ACHN (cell line): ENCODE measurements at places on chromosomes 5 and 9.

DNA sequence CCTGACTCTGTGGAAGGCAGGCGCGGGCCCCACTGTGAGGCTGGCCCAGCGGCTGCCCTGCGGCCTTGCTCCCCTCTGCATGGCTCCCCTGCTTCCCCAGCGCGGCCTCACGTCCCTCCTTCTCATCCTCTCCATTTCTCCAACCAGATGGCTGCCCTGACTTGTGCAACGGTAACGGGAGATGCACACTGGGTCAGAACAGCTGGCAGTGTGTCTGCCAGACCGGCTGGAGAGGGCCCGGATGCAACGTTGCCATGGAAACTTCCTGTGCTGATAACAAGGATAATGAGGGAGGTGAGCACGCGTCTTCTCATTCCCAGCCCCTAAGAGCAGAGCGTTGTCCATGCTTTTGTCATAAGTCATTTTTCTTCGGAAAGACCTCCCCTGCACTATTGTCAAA lies 129.0 kb upstream of the WWC1 start:
- DNase-seq: no peak

GRCh38 chr5:152864991-152865390 lies 459.9 kb upstream of the NMUR2 start:
- no peak for DNase-seq

DNA sequence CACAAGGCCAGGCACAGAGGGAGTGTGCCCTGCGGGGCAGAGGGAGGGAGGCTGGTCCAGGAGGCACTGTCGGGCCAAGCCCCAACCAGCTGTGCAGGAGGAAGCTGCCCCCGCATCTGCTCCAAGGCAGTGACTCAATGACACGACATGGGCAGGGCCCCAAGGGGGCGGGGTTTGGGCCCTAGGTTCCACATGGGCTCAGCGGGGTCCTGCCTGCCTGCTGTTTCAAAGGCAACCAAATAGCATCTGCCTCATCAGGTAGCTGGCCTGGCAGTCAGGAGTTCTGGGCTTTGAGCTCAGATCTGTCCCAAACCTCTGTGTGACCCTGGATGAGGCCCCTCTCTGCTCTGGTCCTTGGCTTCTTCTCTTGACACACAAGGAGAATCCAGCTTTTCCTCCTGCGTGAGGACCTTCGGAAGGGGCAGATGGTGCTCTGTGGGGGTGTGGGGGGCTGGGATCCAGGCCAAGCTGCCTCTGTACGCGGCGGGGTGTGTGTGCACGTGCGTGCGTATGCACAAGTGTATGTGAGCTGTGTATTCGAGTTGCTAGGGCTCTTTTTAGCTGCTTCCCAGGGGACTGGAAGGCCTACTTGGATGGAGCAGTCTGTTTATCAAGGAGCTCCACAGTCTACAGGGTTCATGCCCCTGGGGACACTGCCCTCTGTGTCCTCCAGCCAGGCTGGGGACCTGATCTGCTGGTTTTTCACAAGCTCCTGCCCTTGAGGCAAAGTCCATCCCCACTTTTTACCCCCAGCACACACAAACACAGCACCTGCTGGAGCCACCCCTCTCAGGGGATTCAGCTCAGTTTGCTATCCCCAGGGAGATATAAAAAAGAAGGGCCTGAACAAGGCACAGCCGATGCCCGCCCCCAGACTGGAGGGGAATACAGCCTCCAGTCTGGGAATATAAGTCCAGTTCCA lies 138.9 kb downstream of the RGS3 start:
- DNase-seq: peak; percentile 20

- peak; percentile 29 for DNase-seq
These were observed 96.8 kb downstream of the ANKRD18B start for GRCh38 chr9:33620738-33621439.

DNA sequence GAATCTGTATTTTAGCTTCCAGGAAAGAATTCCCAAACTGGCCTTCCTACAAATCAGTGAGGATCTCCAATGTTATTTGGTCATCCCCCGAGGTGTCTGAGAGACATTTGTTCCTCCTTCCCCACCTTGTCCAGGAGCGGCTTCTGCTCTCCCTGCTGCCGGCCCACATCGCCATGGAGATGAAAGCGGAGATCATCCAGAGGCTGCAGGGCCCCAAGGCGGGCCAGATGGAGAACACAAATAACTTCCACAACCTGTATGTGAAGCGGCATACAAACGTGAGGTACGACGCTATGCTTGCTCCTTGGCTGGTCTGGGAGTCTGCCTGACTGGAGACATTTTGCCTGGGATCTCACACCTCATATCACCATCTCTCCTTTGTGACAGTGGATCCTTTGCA lies 160.4 kb downstream of the CFAP90 start:
- no peak for DNase-seq

DNA sequence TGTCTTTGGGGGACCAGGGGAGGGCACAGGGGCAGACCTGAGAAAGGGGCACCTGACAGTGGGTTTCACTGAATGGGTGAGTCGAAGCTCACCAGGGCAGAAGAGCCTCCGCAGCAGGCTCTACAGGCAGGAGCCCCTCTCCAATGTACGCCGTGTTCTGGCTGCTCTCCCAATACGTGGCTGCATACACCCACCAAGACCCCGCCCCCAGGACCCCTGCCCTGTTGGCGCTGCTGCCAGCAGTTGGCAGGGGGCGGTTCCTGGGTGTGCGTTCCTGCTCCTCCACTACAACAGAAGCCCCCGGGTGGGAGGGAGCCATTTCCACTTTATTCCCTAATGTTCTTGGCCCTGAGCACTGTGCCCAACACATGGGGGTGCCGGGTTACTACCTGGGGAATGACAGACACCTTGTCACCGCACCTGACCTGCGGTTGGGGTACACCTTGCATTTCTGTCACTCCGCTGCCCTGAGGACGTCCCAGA lies 30.3 kb downstream of the SARDH start:
- DNase-seq: no peak

DNA sequence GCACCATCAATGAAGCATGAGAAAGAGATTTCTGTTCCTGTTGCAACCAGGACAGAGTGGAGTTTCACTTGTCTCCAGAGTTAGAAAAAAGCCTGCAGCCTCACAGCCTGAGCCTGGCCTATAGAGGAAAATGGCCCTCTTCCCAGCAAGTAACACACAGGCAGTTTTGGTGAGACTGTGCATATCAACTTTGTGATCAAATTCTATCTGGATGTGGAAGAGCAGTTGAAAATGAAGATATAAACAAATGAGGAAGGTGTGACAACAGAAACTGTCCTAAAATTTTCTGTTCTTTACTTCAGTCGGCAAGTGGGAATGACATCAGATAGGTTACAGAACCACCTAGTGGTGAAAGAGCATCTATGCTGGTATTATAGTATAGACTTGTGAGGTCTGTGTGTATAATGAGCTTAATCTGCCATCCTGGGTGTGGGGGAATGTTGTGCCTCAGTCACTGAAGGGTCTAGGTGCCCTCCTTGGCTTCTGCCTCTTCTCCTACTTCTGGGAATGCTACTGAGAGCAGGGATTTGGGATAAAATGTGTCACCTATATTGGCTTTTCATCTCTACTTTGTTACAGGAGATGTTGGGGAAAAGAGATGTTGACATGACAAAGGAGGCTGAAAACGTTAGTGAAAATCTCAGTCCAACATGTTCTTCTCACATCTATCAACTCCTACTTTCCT lies 28.2 kb downstream of the YIPF5 start:
- peak; percentile 32 for DNase-seq
